ENCODE measurements at places on chromosomes 4 and X.

GRCh38 chrX:154460326-154460725 lies 2.2 kb downstream of the PLXNA3 start:
- no peak for DNase-seq

GRCh38 chr4:80335554-80336358 lies at the start of gene CFAP299:
CFAP299 (plus strand) TSS chr4:80335730.
- peak; percentile 9 for DNase-seq

GRCh38 chr4:81106150-81106549 lies 75.6 kb downstream of the BMP3 start:
- no peak for DNase-seq

- no peak for DNase-seq
Measured at GRCh38 chr4:113618205-113618604, 143.3 kb downstream of the CAMK2D start.

DNA sequence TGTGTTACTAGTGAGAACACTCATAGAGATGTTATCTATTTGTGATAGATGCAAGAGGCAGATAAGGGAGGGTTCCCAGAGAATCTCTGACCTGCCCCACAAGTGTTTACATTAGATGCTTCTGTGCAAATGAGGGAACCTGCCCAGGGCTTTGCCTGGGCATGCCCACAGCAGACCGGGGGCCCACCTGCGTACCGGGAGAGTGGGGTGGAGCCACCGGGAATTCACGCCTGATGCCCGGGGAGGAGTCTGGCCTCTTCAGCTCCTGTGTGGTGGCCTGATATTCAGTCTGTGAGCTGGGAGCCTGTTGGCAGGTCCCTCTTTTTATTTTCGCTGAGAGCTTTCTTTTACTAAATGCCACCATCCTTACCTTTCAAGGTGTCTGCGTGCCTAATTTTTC lies 155.7 kb downstream of the SNCA start:
- DNase-seq: no peak

- DNase-seq: no peak
Measured at GRCh38 chrX:145631461-145631951, 186.1 kb upstream of the SLITRK2 start.

Data from activated CD8-positive, alpha-beta memory T cell treated with anti-CD3 and anti-CD28 coated beads for 4 hours (primary cell).